ENCODE measurements at places on chromosomes 3 and 15.

DNA sequence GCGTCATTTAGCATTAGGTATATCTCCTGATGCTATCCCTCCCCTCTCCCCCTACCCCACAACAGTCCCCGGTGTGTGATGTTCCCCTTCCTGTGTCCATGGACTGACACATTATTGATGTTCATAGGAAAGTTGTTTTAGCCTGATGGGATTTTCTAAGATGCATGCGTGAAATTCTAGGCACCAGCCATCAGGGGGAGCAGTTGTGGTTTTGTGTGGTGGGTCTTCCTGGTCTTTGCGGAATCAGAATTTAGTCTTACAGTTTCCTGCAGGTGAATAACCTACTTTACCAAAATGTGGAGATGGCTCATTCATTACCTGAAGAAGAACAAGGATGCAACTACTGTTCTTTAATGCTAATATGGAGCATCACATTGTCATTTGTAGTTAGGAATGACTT lies 455.0 kb upstream of the THBS1 start:
- peak; percentile 31 for DNase-seq

- no peak for DNase-seq
These were observed 152.4 kb downstream of the TJP1 start for GRCh38 chr15:29669823-29670222.

DNA sequence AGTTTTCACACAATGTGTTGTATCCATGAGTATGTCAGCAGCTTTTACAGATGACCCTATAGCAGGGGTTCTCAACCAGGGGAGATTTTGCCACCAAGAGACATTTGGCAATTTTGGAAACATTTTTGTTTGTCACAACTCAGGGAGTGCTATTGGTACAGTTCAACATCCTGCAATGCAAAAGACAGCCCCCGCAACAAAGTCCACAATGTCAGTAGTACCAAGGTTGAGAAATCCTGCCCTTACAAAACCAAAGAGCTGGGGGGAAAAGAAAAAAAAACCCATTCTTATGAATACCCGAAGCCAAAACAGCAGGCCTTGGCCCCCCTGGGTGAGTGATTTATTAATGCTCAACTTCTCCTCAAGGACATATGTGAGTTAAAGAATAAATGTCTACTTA lies 99.1 kb downstream of the LARS2 start:
- DNase-seq = no peak

GRCh38 chr3:63405882-63406281 lies 127.8 kb downstream of the SYNPR start:
- no peak for DNase-seq

GRCh38 chr3:131082871-131083863 lies 56.5 kb downstream of the NEK11 start:
- no peak for DNase-seq

DNA sequence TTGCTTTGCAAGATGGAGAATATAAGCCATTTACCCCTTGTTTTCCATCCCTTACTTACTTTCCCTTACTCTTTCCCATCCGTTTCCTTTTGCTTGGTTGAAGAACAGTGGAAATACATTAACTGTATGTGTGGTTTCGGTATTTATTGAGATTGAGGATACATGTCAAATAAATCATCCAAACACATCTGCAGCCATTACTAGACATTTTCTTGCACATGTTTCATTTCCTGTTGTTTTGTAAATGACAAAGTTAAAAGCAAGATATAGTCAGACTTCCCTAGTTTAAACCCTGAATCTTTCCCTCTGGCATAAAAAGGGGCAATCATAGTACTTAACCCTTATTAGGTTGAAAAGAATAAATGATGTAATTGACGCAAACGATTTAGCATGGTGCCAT lies 82.1 kb upstream of the BCHE start:
- DNase-seq = no peak

GRCh38 chr3:134790065-134790464 lies 5.0 kb upstream of the EPHB1 start:
- DNase-seq = no peak

- DNase-seq = peak; percentile 51
These were observed 397.5 kb upstream of the ATP10A start for GRCh38 chr15:26260517-26261133.

GRCh38 chr3:49098429-49098828 lies 4.6 kb upstream of the QRICH1 start:
- no peak for DNase-seq

- DNase-seq = no peak
These were observed 11.9 kb downstream of the PRICKLE2 start for GRCh38 chr3:64213224-64213878.

- DNase-seq = peak; percentile 52
These were observed 30.0 kb upstream of the CYP11A1 start for GRCh38 chr15:74397239-74398068.

GRCh38 chr3:3556078-3556477 lies 243.2 kb upstream of the LRRN1 start:
- no peak for DNase-seq

- DNase-seq = no peak
These were observed 44.0 kb downstream of the CD200 start for GRCh38 chr3:112376992-112377391.

DNA sequence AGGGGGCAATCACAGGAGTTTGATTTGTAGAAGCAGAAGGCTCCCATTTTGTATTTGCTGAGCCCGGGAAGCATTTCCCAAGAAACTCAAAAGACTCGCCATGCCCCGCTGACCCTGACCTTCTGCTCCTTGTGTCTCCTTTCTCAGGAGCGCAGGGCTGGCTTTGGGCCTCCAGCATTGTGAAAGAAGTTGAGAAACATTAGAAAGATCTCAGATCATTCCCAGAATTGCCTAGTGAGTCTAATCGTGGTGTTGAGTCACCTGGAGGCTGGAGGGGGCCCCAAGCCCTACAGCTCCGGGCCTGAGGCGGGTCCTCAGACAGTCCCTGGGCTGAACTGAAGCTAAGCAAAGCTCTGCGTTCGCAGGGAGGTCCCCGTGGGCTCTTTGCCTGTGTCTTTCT lies 10.9 kb upstream of the PIGZ start:
- DNase-seq = no peak

- DNase-seq = no peak
These were observed 19.2 kb upstream of the BFSP2 start for GRCh38 chr3:133380481-133381225.

GRCh38 chr15:95304947-95305400 lies 1025.5 kb upstream of the NR2F2 start:
- DNase-seq = no peak

GRCh38 chr3:54659347-54659746 lies 268.5 kb downstream of the LRTM1 start:
- DNase-seq = no peak

DNA sequence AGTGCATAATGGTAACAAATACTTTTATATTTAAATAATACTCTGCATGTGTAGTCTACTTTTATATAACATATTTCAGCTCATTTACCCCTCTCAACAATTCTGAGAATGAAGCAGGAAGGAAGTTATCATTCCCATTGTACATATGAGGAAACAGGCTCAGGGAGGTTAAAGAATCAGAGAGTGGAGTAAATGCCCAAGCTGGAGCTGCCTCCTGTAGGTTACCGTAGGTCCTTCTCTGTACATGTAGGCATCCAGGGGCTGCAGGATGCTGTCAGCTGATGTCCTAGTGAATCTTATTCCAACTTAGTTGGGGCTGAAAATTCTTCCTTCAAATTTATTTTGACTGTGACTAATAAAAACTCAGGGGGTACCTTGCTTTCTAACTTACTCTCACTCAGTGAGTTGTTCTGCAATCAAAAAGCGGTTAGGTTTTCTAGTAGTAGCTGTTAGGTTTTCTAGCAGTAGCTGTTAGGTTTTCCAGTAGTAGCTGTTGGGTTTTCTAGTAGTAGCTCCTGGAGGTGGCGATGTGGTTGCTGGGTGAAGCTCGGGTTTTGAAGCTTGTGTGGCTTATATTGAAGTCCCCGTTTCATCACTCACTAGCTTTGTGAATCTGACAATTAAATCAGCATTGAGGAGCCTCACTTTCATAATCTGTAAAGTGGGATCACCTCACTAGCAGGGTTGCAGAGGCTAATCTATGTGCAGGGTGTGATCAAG lies 357.0 kb downstream of the NR2F2 start:
- no peak for DNase-seq

GRCh38 chr3:8597219-8597853 lies 47.3 kb downstream of the SSUH2 start:
- DNase-seq = no peak

DNA sequence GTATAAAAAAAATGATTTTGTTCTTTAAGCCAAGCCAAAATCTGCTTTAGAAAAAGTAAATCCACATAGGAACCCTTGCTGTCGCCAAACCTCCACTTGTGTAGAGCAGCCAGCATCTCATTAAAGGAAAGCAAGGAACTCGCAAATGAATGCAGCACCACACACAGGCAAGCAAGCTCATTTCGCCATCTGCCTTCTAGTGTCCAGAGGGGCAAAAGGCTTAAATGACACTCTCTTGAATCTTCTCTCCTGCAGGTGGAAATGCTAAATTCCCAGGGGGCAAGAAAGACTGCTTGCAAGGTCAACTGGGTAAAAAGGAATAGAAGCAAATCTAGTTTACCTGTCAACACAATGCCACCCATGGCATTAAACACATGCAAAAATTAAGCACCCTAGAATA lies 2.4 kb downstream of the MB21D2 start:
- DNase-seq = peak; percentile 3

DNA sequence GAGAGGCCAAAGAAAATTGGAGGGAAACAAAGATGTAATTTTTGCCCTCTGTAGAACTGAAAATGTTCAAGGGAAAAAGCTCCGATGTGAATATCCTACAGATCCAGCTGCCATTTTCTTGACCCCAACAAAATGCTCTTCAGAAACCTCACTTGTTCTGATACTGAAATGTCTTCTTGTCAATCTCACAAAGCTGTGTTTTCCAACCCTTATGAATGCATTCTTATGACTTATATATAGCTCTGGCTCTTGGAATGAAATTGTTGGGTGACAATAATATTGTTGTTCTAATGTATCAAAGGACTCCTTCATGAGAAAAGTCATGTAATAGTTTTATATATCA lies 157.1 kb upstream of the TGFBR2 start:
- DNase-seq = no peak

DNA sequence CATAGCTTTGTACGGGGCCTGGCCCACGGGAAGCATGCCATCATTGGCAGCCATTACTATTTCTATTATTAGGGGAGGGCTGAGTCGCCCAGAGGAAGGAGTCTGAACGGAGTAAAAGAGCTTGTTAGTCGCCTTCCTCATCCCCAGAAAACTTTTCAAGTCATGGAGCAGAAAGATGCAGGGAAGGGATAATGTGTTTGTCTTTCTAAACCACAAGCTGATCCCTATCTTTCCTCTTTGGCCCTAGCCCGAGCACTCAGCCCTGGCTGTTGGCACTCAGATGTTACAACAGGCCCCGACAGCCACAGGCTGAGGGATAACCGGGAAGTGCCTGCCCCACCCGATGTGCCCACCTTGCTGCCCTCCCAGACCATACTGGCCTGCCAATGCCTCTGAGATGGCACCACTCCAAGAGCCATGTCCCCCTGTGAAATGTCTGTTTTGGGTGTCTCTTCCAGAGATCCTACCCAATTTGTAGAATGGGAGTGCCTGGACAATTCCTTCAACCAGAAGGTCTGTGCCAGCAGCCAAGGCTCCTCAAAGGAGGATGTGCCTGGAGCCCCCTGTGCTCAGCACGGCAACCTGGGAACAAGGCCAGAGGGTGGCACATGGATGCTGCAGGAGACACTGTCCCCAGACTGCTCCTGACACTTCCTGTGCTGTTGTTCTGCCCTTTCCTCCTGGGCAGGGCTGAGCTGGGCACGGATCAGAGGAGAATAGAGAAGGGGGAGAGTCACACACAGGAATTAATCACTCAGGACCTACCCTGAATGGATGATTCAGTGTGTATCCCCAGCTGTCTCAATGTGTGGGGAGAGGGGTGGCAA lies 10.8 kb downstream of the PAK6 start:
- DNase-seq = no peak

DNA sequence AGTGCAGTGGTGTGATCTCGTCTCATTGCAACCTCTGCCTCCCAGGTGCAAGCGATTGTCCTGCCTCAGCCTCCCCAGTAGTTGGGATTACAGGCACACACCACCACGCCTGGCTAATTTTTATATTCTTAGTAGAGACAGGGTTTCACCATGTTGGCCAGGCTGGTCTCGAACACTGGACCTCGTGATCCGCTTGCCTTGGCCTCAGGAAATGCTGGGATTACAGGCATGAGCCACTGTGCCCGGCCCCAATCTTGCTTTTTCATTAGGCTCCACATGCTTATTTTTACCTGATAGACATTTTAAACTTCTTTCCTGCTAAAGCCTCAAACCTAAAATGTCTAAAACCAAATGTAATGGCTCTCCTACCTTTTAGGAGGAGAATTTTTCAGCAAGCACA lies 817.0 kb upstream of the NECTIN3 start:
- DNase-seq = no peak

- no peak for DNase-seq
These were observed 8.2 kb downstream of the TRNT1 start for GRCh38 chr3:3134750-3135448.

DNA sequence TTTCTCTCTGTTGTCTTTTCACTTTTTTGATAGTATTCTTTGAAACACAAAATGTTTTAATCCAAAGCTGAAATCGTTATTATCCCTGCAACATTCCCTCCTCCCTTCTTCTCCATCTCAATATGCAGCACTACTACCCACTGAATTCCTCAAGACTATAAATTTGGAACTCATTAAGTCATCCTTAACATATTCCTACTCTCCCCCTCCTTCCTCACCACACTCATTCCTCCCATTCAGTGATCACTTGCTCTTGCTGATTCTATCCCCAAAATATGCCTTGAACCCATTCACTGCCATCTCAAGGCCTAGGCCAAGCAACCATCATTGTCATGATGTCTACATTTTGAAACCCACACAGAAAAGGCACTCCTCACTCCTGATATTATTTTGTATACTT lies 2.4 kb upstream of the PIK3R4 start:
- no peak for DNase-seq

DNA sequence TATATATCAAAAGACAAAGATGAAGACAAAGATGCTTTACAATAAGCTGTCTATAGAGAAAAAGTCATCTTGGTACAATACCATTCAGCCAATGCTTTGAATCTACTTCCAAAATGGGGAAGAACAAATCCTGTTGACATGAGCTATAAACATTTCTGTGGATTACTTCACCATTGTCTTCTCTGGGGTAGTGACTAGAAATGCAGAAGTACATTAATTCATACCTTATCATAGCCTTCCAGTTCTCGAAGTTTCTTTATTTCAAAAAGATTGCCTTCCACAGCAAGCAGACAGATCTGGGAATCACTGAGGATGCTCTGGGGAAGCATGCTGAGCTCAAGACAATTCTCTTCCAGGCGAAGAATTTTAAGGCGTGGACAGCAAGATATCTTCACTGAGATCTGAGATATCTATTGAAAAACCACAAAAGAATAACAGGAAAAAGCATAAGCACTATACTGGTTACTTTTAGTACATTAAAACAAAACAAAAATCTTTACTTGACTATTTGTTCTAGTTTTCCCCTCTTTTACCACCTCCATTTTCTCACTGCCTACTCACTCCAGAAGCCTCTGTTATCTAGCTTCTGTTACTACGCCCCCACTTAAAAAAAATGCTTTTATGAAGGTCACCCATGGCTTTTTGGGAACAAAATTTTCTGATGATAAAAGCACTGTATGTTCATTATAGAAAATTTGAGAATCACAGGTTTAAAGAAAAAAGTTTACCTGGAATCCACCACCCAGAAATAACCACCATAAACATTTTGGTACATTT lies 3.6 kb downstream of the LRRC57 start:
- no peak for DNase-seq

GRCh38 chr3:184325715-184326369 lies 11.4 kb downstream of the EIF4G1 start:
- no peak for DNase-seq

Measured in OCI-LY7 (cell line).